ENCODE measurements at places on chromosomes 5 and 9.
A peak's percentile ranks its signal among the peaks of the same experiment; 100 is the strongest.

DNA sequence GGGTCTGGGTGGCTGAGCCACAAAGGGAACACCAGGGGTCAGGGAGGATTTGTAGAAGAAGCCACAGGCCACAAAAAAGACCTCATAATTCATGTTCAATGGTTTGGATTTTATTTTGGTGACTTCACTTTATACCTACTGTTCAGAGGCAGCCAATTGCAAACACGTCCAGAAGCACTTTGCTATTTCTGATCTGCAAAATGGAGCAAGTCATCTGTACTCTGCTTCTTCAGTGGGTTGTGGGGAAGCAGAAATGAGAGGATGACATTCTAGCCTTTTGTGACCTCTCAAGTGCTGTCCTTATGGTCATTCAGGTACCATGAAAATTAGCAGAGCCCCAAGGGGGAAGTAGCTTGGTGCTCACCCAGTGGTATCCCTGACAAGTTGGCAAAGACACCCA is 2.5 kb upstream of the KCNIP1 start:
- DNase-seq, result no peak

GRCh38 chr5:123209502-123210027 is 120.5 kb downstream of the PRDM6 start:
- peak; percentile 17 for DNase-seq

GRCh38 chr9:109989296-109989695 is 209.3 kb downstream of the PALM2AKAP2 start:
- DNase-seq, result no peak

DNA sequence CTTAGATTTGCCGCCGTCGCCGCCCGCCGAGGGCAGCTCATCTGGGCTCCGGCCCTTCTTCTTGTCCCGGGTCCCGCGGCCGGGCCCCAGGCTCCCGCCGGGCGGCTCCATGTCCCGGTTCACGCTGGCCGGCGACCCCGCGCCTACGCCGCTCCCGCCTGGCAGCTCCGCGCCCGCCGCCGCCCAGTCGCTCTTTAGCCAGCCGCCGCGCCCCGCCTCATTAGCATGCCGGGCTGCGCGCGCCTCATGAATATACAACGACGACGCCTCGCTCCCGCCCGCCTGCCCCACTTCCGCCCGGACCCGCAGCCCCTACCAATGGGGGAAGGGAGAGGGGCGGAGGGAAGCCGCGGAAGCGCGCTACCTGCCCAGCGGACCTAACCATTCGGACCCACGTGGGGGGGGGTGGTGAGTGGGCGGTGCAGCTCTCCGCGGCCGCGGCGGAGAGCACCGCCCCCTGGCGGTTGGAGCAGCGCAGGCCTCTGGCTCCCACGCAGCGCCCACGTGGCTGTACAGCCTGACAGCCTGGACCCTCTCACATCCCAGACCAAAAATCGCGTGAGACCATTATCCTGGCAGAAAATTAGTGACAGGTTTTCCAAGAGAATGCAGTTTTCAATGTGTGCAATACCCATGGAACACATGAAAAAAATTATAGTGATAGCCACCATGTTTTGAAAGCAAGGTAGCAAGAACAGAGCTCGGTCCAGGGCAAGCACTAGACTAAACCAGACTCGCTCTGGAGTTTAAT is at the start of gene DIAPH1:
DIAPH1 (minus strand) TSS at position 197 of the 751 bp plus-strand sequence; CDS start at position 111, 86 bp downstream.
- DNase-seq, result peak; percentile 97

- DNase-seq, result no peak
Measured at GRCh38 chr5:149387081-149387631, 8.1 kb upstream of the IL17B start.

GRCh38 chr9:87765521-87765920 is 39.6 kb downstream of the CTSL start:
- no peak for DNase-seq

DNA sequence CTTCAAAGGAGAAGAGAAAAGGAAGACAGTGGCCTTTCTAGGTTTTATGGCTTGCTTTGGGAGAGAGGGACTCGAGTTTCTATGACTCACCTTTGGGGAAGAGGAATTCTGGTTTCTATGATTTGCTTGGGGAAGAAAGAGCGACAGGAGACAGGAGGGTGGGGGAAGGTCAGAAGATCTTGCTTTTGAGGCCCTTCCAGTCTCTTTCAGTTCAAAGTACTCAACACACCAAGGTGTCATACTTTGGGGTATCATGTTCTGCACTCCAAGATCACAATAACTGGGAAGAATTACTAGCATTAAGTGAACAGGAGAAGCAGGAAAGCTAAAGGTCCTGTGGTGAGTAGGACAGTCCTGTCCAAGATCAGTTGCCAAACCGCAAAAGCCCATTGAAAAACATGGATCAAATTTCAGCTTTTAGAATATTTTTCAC is 324.5 kb downstream of the ARHGEF28 start:
- no peak for DNase-seq
